ENCODE measurements at places on chromosomes 11 and 22.

- no peak for DNase-seq
Measured at GRCh38 chr11:64568041-64568571, 22.9 kb upstream of the SLC22A12 start.

DNA sequence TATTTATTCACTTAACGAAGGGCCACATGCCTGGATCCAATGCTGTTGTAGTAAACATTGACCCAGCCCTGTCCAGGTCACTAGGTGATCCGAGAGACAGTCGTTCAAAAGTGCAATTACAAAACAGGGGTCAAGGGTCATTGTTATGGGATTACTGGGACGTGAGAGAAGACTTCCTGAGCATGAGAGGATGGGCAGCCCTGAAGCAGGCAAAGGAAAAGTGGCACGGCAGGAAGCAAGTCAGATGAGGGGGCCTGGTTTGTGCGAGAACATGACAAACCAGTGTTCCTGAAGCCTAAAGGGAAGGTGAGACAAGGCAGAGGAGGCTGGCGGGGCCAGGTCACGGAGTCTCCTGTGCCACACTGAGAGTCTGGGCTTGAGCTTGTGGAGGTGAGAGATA is 15.8 kb upstream of the MMP20 start:
- DNase-seq = no peak

DNA sequence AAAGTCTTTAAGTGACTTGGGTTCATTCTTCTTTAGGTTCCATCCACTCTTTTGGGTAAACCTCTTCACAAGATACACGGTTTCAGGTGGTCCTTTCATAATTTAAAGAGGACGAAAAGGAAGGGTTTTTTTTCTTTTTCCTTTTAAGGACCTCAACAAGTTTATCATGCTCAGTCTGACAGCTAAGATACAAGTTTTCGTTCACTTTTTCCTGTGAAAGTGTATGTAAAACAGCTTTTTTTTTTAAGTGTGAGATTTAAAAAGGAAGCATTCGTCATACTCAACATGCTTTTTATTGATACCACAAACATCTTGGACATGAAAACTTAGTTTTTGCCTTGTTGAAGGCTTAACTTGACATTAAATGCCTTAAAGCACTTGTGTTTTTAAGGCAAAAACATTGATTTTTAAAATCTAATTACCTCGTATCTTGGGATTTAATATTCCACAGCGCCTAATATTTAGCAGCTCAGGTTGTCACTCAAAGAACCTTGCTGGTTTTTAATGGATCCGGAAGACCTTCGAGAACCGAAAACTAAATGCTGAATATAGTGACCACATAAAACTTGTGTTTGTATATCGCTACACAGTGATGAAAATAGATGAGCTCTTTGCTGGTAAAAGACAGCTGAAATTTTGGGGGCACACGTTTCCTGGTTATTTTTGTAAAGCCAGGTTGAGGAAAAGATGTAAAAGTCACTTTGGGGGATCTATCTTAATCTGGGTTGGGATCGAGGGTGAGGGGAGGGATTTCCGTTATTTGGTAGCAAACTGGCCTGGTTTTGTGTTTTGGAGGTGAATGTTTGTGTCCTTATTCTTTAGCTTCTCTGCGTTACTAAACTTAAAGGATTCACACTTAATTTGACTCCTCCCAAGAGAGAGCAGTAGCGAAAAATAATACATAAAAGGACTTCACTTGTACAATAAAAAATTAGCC is 2.3 kb downstream of the PCF11 start:
- DNase-seq = no peak

DNA sequence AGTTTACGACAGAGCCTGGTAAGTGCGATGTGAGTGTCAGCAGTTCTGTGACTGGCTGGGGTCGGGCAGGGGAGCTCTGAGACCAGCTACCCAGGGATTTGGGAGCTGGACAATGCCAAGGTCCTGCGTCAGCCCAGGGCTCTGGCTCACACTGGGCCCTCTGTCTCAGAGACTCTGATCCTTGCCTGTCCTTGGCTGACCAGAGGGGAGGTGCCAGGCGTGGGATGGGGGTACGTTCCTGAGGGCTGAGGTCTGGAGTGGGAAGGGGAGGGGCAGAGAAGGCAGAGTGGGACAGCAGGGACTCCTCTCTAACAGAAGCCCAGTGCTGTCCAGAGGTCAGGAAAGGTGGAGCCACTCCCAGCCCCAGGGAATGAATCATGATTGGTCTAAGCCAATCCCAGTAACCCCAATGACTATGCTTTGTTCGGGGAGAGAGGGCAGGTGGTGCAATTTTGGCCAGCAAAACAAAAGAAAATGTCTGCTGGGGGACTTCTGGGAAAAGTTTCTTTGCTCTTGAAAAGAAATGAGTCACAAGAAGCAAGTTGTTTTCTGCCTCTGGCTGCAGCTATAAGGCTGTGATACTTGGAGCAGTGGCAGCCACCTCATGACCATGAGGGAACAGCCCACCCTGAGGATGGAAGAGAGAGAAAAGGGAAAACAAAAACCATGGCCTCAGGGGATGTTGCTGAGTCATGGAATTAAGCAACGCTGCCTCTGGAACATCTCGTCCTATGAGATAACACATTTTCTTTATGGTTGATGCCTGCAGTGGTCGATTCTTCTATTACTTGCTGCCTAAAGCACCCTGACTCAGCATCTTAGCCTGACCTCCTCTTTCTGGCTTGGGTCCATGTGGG is 108.3 kb downstream of the CHST1 start:
- no peak for DNase-seq

- DNase-seq = peak; percentile 27
Measured at GRCh38 chr11:118911880-118912741, 13.6 kb downstream of the BCL9L start.

- no peak for DNase-seq
Measured at GRCh38 chr11:79471071-79471844, 30.4 kb upstream of the TENM4 start.

- DNase-seq = no peak
Measured at GRCh38 chr22:36617694-36618522, 85.6 kb downstream of the CACNG2 start.

GRCh38 chr11:17930544-17931125 is 82.2 kb downstream of the SERGEF start:
- no peak for DNase-seq

- DNase-seq = no peak
Measured at GRCh38 chr22:37070334-37070733, 18.8 kb downstream of the KCTD17 start.
